ENCODE measurements at places on chromosomes 7 and 10.

- no peak for DNase-seq
These were observed 331.5 kb upstream of the CNTNAP2 start for GRCh38 chr7:145784809-145785780.

GRCh38 chr7:35248576-35249536, 5.0 kb downstream of the TBX20 start:
- DNase-seq, result no peak

DNA sequence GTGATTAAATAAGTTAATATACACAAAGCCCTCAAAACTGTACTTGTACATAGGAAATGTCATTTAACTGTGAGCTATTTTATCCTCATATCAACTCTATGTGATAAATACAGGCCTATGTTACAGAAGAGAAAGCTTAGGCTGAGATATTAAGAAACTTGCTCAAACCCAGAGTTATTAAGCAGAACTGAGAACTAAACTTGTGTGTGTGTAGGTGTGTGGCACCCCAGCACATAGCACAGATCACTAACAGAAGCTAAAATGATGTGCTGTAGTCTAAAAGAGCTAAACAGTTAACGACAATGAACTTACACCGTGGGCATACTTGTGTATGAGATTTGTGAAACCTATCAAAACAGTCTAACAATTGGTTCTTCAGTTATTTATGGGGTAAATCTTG, 34.5 kb downstream of the MTPN start:
- no peak for DNase-seq

DNA sequence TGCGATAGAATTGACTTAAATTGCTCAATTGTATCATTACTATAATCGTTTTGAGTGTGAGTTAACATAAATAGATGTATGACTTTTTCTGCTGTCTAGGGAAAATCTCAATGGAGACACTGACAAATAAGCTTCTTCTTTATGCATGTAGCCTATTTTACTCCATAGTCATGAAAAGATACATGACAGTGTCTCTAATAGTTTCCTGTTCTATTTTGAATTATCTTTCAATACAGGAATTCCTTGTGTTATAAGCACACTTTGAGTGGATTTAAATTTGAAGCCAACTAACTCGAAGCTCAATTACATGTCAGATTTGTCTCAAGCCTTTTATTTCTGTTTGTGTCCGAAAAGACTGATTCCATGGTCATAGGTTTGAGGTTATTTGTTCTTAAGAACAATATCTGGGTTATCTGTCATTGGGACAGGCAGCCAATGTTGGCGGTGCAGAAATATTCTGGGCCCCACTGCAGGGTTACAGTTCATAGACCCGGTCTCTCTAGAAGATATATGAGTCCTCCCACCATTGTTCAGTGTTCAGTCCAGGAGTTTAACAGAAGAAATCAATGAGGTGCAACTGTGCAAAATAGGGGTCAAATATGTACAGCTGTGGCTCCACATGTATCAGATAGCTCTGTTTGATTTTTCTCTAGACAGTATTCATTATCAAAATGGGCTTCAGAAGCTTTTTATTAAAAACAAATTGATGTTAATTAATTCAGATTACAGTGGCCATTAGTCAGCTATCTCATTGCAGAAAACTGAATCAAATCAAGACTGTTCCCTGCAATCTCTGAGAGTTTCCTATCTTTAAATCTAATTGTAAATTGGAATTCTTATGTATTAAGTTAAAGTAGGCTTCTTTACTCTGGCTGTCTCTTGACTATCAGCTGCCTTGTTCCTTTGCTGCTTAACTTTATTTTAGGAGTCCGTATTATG, 1238.8 kb downstream of the NXPH1 start:
- no peak for DNase-seq

DNA sequence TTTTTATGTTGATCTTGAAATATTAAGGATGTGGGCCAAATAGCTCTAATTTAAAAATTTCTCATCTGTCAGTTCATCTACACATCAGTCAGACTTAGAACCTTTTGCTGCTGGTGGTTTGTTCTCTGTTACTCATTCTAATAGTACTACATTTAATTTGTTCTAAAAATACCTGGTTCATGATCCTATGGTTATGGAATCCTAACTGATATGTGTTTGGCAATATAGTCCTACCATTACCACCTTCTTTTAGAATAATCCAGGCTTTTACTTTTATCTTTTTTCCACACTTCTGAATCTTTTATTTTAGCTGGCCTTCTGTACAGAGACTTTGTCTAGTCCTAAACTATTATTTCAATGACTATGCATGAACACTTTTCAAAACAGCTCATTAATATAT, 116.9 kb downstream of the SVOPL start:
- DNase-seq, result no peak

DNA sequence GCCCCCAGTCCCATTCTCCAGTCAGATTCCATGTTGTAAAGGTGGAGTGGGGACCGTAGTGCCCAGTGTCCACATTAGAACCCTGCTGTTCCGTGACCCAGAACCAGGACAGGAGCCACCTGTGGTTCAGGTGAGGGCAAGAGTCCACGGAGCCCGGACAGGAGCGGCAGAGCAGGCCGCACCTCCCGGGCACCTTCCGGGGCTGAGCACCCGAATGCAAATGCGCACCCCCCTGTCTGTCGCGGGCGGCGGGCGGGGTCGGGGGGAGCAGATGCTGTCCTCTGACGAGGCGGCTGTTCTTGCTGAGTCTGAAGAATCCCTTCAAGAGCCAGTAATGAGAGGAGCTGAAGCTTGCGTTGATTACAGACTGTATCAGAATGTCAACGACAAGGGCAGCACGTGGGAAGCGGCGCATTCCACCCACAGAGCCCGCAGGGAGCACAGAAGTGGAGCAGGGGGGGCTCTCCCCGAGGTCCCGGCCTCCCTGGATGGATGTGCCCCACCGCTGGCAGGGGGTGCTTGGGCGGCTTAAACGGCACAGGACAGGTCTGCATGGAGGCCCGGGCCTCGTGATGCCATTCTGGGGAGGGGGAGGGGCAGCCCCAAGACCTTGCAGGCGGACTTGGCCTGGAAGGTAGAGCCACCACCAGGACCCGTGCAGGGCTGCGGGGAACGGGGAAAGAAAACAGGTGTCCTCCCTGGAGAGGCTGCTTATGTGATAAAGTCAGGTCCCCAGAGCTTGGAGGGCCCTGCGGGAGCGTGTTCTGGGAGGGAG, 407.5 kb upstream of the RNF32 start:
- DNase-seq, result no peak

DNA sequence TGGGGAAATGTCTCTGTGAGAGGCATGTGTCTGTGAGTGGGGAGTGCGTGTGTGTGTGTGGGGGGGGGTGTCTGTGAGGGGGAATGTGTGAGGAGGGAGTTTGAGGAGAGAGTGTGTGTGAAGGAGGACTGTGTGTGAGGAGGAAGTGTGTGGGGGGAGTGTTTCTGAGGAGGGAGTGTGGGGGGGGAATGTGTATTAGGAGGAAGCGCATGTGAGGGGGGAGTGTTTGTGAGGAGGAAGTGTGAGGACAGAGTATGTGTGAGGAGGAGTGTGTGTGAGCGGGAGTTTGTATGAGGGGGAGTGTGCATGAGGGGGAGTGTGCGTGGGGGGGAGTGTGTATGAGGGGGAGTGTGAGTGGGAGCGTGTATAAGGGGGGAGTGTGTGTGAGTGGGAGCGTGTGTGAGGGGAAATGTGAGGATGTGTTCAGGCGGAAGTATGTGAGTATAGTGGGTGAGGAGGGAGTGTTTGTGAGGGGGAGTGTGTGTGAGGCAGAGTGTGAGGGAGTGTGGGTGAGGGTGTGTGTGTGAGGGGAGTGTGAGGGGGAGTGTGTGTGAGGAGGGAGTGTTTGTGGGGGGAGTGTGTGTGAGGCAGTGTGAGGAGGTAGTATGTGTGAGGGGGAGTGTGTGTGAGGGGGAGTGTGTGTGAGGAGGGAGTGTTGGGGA, 21.8 kb upstream of the PTPRN2 start:
- no peak for DNase-seq

GRCh38 chr10:71909399-71910083, 54.7 kb upstream of the CHST3 start:
- no peak for DNase-seq

- DNase-seq, result no peak
These were observed 71.2 kb downstream of the ADCY1 start for GRCh38 chr7:45645141-45645969.

DNA sequence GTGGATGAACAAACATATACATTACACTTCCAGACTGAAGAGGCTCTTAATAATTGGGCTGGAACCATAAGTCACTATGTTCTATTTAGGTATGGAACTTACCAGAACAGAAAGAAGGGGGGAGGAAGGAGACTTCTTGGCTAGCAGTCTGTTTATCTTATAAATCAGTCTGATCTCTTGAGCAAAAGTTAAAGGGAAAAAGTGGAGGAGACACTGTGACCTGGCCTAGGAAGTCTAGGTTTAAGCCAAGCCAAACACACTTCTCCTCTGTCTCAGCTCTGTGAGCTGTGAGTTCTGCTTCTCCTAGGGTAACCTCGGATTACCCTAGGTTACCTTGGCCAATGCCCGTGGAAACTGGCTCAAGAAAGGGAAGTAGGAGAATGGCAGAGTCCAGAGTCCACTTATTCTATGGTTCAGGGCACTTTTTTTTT, 95.2 kb downstream of the PFKFB3 start:
- DNase-seq, result no peak

DNA sequence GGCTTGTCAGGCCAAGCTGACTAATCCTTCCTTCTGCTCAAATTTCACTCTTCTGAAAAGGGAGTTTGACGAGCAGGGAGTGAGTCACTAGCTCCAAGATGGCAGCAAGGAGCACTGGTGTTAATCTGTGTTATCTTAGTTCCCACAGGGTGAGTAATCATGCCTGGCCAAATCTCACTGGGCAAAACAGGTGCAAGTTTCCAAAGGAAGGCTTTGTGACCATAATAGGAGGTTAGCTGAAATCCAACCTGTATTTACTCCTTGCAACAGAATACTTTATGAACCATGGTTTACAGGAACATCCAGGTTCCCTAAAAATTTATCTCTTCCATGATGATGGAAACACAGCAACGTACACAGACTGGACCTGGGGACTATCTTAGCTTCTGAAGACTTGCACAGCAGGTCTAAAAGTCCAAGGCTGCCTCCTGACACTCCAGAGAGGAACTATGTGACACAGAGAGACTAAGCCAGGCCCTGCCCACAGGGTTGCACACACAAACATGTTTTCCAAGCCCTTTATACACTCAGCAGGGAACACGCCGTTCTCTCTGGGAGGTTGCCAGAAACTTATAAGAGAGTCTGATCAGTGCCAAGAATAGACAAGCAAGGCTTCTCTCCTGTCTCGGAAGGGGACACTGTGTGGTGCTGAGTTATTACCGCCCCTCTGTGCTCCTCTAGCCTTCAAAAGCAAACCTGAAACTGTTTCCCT, 46.3 kb downstream of the PDK4 start:
- DNase-seq, result no peak

- no peak for DNase-seq
These were observed 14.4 kb downstream of the SNX10 start for GRCh38 chr7:26305869-26306665.

DNA sequence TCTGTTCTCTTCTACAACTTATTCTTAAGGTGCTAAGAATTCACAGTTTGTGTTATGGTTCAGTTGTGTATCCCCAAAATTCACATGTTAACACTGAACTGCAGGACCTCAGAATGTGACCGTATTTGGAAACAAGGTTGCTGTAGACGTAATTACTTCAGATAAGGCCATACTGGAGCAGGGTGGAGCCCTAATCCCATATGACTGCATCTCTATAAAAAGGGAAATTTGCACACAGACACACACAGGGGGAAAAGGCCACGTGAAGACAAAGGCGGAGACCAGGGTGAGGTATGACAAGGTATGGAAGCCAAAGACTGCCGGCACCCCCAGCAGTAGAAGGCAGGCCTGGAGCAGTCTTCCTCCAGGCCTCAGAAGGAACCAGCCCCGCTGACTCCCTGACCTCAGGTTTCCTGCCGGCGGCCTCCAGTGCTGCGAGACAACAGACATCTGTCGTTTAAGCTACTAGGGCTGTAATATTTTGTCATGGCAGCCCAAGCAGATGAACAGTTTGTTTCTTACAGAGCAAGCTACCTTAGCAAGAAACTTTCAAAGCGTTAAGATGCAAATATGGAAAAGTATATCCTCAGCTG, 98.7 kb downstream of the PROSER2 start:
- DNase-seq, result no peak

- no peak for DNase-seq
These were observed 5.9 kb downstream of the MGMT start for GRCh38 chr10:129472696-129473555.

GRCh38 chr10:132307823-132308586, at the start of gene STK32C:
Gene STK32C, minus strand, starts transcription at chr10:132307950. Its CDS starts 117 bp downstream, at chr10:132307833.
- peak; percentile 86 for DNase-seq

GRCh38 chr7:82129091-82129490, 314.5 kb downstream of the CACNA2D1 start:
- DNase-seq, result no peak

DNA sequence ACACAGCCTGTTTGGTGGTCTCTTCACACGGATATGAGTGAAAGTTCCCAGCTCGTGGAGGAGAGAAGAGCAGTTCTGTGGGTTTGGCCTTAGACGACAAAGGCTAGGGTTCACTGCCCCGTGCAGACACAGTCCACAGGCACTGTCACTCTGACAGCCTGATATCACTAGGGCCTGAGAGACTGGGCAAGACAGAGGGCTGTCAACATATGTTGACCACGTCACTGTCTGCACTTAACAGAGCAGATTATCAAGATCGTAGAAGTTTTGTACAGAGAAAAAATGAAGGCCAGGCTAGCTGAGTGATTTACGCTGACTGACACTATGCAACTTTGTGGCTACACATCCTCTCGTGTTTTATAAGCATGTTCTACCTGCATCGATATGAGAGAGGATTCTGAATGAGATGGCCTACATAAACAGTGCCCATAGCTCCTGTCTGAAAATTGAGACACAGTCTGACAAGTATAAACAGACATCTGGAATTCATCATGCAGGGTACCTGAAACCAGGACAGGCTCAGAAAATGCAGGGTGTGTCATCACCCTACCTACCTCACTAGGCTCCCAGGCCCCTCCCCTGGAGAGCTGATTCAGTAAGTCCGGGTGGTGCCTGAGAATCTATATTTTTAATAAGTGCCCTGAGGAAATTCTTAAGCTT, 120.0 kb downstream of the SGMS1 start:
- no peak for DNase-seq

DNA sequence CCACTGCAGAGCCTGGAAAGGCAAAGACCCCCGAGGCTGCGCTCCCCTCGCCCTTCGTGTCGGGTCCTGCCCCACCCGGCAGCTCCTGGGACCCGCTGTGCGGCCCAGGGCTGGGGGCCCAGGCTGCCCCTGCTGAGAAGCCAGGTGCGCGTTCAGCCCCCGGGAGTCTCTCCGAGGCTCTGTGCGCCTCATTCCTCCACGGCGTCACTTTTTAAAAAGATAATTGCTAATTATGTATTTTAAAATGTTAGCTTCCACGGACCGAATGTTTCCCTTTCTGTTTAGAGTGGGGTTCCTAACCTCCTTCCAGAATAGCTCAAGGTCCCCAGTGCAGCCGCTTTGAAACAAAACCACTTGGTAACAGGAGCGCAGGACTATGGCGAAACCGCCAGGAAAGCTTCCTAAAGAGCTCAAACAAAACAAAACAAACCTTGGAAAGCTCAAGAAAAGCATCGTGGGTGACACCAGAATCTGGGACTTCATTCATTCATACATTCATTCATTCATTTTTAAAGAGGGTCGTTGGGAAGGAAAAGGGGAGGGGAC, 45.6 kb downstream of the PDIA4 start:
- DNase-seq, result no peak

Measured in T-cell (primary cell).